Gastroesophageal sphincter (tissue), 4 donors: ENCODE measurements at places on chromosomes 3 and 15. TPM values are rescaled to one million over a fixed set of nuclear protein-coding genes. Genes with fewer than 3 reads are reported as not detected.

- no peak for ATAC-seq
Observed at GRCh38 chr15:36407647-36408046, 171.8 kb upstream of the CDIN1 start.

Gene AHSG
- total RNA-seq: not detected

DNA sequence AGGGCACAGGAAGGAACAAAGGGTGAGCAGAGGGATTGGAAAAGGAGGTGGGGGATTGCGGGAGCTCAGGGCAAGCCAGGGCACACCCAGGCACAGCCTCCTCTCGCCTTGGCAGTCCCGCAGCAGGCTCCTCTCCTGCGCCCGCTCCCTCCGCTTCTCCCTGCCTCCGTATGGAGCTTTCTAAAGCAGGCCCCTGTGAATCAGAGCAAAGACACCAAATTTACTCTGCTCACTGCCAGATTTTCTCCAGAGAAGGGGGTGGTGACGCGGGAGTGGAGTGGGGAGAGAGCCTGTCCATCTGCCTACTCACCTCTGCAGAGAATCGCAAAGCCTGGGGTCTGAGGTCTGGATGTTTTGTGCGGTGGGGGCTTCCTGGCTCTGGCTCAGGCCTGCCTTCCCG lies 20.0 kb downstream of the ATP2B2 start:
- no peak for ATAC-seq

DNA sequence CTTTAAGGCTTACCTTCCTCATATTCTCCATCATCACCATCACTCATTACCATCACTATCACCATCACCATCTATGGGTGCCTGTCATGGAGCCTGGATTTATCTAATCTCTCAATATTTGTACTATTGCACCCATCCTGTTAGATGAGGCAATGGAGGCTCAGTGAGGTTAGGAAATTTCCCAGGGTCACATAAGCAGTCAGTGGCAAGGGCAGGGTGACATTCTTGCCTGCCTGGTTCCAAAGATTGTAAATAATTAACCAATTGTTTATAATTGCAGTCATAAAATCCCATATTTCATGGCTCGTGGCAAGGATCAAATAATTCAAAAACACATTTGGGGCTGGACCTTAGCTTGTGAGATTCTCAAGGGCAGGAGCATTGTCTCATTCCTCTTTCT lies 55.2 kb downstream of the MGLL start:
- no peak for ATAC-seq

Gene PRSS50
- not detected for total RNA-seq

Gene UPK1B
- not detected for total RNA-seq

Gene GXYLT2
- total RNA-seq: 6.2 TPM
